H7 (cell line): ENCODE measurements at places on chromosomes 12 and 14.

GRCh38 chr14:101840649-101841369, 79.3 kb downstream of the PPP2R5C start:
- no peak for DNase-seq

GRCh38 chr12:127241072-127241817, 1025.7 kb upstream of the TMEM132C start:
- DNase-seq = no peak

- DNase-seq = no peak
These were observed 316.3 kb downstream of the BCL11B start for GRCh38 chr14:98955741-98956070.

DNA sequence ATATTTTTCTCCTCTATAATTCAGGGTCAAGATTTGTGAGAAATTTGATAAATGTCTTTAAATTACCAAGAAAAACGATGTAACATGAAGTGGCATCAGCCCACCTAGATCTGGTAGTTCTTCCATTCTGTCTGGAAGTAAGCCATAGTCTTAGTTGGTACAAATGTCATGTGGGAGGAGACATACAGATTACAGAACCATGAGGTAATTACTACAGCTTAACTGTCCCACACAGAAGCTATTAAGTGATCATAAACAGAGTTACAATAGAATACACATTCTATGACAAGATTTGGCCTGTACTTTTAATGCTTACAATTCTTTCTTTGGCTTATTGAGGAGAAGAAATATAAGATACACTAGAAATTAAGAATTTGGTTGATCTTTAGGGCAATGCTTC, 13.7 kb upstream of the SIX1 start:
- no peak for DNase-seq

DNA sequence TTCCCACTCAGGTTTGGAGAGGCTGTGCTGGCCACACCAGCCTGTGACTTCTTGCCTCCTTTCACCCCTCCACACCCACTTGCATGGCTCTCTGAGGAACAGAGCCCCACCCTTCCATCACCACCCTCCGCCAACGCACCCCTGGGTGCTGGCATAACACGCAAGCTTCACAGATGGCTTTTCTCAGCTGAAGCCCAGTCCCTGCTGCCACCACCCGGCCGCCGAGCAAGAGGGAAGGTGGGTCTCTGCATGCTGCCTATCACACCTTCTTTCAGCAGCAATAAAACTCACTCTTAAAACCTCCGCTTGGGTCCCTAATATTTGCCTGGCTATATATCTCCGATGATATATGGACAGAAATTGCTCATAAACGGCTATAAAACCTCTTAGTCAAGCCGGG, 41.6 kb downstream of the SMUG1 start:
- no peak for DNase-seq

DNA sequence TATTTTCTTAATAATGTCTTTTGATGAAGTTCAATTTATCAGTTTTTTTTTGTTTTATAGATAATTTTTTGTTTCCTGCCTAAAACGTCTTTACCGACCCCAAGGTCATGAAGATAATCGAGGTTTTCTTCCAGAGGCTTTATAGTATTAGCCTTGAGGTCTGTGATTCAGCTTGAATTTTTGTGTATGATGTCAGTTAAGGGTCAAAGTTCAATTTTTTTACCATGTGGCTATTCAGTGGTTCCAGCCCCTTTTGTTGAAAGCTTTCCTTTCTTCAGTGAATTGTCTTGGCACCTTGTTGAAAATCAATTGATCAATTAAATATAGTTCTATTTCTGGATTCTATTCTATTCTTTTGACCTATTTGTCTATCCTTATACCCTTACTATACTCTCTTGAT, 3.2 kb upstream of the MGST1 start:
- DNase-seq = no peak

GRCh38 chr14:100222224-100223093, 16.5 kb upstream of the YY1 start:
- DNase-seq = no peak

DNA sequence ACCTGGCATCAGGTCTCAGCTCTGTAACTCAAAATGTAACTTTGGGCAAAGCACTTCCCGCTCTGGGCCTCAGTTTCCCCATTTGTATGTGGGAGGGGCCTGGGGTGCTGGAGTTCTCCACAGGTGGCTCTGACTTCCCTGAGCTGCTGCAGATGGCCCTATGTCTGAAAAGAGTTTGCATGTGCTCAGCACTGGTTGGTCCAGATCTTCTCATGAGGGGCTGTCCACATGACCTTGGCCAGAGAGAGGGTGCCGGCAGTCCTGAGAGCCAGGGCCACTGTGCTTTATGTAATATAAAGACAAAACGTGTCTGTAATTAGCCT, 7.2 kb upstream of the CACNA2D4 start:
- DNase-seq = peak; percentile 8

- DNase-seq = no peak
These were observed 2.3 kb upstream of the PPP2R5E start for GRCh38 chr14:63545431-63545830.

DNA sequence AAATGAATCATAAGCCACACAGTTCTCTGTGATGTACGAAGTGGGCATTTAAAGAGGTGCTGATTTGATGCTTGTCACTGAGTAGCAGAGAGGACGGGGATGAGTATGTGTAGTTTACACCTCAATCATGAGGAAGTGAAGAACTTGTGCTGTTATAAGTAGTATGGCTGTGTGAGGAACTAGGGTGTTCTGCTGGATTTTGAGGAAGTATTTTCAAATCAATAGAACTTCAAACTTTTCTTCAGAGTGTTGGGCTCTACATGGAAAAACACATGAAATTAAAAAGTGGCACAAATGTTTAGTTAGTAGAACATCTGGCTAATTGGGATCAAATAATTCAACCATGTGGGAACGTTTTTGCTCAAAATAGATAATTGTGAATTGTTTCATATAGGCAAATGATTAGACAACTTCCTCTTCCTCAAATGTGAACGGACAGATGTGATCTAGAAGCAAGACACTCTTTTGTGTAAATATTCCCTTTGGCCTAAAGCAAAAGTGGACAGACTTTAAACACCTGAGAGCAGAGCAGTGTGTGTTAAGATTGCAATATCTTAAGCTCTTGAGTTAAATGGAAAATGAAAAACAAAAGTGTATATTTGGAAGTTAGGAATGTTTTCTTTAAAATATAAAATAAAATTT, 168.5 kb downstream of the NAV3 start:
- no peak for DNase-seq

- DNase-seq = no peak
These were observed 102.2 kb downstream of the TNFAIP2 start for GRCh38 chr14:103225476-103225875.

DNA sequence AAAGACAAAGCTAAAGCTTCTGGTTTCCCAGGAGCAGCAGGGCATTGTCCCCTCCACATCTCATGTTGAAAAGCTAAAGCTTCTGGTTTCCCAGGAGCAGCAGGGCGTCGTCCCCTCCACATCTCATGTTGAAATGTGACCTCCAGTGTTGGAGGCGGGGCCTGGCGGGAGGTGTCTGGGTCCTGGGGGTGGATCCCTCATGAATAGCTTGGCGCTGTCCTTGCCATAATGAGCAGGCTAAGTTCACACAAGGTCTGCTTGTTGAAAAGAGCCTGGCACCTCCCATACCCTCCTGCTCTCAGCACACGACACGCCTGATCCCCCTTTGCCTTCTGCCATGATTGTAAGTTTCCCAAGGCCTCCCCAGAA, 123.7 kb downstream of the PIWIL1 start:
- no peak for DNase-seq

DNA sequence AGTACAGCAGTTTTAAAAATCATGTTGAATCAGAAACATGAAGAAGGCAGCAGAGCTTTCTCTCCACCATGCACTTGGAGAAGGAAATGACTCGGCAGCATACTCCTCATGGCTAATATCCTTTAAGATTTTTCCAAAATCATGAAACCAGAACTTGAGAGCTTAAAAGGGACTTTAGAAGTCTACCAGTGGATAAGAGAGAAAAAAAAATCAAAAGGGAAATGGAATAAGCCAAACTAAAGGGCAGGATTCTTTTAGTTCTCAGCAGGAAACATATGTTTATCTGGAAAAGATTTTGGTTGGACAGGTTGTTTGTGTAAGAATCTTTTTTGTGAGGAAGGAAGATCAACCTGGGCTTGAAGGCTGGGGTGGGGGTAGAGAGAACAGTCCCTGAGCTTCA, 111.8 kb downstream of the PRKCH start:
- no peak for DNase-seq
